GM13977 (cell line): ENCODE measurements at places on chromosomes 1 and 21.

DNA sequence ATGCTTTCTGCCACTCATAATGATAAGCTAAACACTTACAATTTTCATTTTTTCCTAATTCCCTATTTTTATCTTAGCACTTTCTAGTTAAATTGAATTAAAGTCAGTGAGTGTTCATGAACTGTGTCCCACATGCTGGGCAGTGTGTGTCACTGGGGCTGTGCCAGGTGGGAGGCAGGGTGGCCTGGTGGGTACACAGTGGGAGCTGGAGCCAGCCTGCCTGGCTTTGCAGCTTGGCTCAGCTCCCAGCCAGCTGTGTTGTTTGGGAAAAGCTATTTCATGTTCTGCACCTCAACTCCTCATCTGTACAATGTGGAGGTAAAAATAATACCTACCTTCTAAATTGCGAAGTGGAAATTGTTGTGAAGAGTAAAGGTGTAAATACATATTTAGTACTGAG is 238.4 kb downstream of the PLA2G4A start:
- no peak for DNase-seq

- DNase-seq, result no peak
Observed at GRCh38 chr1:21278860-21279845, 11.1 kb downstream of the ECE1 start.

DNA sequence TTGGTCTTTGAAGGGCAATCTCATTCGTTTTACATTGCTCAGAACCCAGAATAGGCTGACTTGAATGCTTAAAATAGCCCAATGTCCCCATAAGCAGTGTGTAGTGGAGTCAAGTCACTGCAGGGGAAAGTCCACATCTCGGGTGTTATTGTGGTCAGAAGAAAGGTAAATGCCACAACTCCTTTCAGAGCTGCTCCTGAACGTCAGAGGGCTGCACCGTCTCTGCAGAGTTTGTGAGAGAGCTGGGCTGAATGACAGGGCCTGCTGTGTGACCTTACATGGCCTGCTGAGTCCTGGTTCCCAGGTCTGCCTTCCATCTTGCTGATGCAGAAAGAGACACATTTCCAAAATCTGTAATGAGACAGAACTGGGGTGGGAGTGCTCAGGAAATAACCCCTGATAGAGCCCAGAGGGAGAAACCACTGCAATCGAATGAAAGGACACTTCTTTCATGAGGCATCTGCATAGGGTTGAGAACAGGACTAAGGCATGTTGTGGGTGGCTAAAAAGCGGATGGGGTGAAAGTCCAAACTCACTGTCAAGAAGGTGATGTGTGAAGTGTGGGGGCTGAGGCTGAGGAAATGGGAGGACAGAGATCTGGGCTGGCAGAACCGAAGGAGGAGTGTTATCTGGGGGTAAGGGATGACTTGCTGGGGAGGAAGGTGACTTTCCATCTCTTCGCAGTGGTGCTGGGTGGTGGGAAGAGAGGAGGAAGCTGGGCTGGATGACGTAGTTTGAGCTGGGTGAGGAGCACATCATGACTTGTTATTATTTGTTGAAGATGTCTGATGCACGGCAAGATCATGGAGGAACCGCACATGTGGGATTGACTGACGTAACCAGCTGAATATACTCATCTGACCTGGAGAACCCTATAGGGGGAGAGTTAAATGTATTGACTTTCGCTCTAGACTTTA is 33.7 kb downstream of the XCL2 start:
- peak; percentile 28 for DNase-seq

DNA sequence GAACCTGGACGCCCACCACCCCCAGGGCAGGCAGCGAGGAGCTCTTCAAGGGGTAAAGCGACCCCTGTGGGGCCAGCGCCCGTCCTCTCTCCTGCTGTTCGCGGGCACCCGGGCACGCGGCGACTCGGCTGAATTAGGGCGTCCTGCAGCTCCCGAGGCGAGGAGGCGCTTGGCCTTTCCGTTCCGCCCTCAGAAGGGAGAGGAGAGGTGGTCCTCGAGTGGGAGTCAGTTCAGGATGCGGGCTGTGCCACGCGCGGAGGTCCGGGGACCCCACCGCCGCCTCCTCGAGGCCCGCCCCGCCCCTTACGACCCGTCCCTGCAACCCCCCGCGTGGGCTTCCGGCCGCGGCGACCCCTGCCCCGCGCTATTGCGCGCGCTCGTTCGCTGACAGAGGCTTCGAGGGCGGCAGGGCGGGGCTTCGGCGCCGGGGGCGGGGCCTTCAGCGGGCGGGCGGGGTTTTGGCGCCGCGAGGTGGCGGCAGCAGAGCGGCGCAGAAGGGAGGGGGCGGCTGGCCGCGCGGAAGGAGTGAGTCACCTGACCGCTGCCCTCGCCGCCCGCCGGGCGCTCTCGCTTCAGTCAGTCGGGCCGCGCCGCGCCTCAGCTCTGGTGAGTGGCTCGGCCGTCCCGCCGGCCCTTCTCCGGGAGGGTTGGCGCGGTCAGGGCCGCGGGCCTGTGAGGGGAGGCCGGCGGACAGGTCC is at the start of gene BACH1:
BACH1 (plus strand) TSS at position 575 of the 698 bp plus-strand sequence. CDS start 22,359 bp downstream, outside the sequence.
- peak; percentile 95 for DNase-seq

GRCh38 chr1:183956559-183957188 is 80.9 kb downstream of the COLGALT2 start:
- peak; percentile 79 for DNase-seq

GRCh38 chr1:180964056-180964455 is 51.4 kb downstream of the KIAA1614 start:
- no peak for DNase-seq

DNA sequence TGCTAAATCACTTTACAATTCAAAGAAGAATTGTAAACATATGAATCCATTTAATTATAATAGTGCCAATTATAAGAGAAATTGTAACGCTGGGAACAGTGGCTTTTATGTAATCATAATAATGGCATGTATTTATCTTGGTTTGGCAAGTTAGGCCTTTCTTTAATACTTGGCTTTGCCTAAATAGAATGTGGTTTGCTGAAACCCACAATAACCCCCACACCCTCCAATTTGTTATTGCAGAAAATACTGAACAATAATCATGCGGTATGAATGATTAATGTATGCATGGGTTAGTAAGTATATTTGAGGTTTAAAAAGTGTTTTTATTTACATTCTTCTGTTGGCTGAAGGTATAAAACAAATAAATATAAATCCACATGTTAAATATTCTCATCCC is 138.2 kb downstream of the NFIA start:
- DNase-seq, result no peak

- no peak for DNase-seq
Observed at GRCh38 chr1:225466848-225467192, 39.0 kb upstream of the LBR start.

DNA sequence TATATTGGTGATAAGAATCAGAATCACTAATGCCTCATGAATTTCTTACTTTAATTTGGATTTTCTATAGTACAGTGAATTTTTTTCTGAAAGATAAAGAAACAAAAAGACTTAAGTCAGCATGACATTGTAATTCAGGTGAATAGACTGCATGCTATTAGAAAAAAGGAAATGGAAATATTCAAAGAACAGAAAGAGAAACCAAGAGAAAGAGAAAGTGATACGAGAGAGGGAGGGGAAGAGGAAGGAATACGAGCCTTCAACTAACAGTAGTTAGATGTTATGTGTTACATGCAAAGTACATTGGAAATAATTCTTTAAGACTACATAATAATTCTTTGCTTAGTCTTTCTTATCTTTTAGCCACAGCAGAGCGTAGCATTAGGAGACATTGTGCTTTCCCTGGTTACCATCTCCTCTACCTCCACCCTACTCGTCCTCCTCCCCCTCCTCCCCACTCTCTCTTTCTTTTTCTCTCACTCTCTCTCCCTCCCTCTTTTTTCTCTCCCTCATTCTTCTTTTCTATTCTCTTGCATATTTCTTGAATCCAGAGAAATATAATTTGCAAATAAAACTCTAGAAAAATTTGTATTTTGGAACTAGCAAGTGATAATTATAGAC is 46.4 kb upstream of the ADGRL4 start:
- peak; percentile 33 for DNase-seq

DNA sequence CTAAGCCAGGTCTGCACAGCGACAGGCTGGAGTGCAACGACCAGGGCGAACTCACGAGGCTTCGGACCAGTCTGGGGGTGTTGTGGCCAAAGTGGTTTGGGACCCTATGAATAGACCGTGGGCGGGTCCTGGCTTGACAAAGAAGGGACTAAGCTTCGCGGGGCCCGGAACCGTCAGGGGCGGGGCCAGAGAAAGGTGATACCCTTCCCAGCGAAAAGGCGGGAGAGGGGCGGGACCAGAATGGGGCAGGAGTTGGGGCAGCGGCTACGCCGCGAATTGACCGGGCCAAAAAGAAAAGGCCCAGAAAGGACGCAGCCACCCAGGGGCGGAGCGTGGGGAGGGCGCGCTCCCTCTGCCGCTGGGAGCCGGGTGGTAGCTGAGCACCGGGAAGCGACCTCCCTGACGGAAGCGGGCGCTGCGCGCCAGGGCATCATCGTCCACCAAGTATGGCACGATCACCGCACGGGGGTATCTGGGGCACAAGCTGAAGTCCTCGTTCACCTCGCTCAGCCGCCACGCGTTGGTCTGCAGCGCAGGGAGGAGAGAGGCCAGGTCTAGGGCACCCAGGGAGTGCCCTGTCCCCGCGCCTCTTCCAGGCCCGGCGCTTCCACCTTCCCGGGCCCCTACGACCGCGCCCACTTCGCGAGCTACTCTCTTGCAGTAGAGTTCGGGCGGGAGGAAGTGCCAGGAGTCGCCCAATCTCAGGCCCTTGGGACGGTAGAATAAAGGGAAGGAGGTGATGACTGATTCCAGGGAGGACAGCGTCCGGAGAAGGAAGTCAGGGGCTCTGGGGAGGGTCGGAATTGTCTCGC is 6.7 kb upstream of the FAM167B start:
- DNase-seq, result peak; percentile 53

DNA sequence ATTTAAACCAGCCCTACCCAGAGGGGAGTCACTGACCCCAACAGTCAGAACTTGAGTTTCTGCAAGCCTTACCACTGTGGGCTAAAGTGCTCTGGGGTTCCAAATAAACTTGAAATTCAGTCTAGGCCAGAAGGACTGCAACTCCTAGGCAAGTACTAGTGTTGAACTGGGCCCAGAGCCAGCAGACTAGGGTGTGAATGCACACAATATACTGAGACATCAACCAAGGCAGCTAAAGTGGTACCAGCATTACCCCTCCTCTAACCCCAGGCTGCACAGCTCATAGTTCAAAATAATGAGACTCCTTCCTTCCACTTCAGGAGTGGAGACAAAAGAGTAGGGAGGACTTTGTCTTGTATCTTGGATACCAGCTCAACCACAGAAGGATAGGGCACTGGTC is 18.9 kb upstream of the IL20 start:
- DNase-seq, result no peak

GRCh38 chr1:68421350-68421749 is 28.4 kb downstream of the RPE65 start:
- DNase-seq, result no peak

- DNase-seq, result no peak
Observed at GRCh38 chr1:58312971-58313563, 233.5 kb downstream of the OMA1 start.

DNA sequence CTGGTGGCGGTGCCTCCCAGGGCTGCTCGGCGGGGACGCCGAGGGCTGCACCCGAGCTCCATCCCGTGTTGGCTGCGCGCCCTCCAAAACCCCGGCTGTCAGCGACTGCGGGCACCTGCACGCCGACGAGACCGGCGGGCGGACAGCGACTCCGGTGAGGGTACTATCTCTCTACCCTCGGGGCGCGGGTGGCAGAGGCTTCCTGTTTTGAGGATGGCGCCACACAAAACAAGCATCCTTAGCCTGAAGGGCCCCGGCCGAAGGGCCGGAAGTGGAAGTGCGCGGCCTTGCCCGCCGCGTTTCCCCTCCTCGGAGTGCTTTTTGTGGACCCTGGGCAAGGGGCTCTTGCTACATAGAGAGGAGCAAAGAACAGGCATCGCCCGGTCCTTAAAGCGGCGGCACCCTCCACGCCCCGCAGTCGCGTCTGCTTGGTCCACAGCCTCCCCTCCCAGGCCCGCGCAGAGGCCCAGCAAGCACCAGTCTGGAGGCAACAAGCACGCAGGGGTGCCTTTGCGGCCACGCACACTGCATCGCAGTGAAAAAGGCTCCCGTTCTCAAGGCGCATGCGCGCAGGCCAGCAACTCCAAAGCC is 561 bp upstream of the COQ8A start:
- no peak for DNase-seq

GRCh38 chr1:1794999-1795398 is 16.7 kb upstream of the NADK start:
- no peak for DNase-seq

- DNase-seq, result no peak
Observed at GRCh38 chr1:94672934-94673333, 131.4 kb upstream of the F3 start.

DNA sequence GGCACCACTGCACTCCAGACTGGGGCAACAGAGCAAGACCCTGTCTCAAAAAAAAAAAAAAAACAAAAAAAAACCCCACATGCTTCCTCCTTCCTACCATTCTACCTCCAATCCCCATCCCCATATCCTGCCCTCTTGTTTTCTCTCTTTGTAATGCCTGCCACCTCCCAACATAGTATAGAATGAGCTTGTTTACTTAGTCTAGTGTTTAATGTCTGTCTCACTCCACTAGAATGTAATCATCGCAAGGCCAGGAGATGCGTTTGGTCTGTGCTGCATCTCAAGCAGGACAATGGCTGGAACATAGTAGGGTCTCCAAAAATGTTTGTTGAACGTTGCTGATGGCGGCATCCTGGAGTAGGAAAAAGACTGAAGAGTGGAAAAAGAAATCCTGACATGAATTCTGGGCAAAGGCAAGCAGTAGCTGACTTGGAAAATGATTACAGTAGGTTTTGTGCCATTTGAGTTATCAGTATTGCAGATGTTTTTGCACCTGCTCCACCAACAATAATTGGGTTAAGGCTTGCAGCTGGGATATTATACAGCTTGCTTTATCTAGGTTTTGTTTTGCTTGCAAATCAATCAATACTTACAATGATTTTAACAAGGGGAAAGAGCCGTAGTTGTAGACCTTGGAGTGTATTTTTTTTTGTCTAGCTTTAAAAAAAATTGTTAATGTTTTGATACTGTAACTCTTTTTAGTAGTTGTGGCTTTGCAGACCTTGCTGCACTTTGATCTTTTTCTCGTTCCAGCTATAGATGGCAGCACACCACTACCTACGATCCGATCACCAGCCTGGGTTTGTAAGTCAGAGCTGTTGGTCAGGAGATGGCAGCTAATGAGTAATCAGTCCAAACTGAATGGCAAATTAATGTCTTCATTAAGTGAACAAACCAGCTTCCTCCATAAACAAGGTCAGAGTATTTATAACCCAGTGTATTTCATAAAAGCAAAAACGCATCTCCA is 62.4 kb downstream of the BACH1 start:
- no peak for DNase-seq

GRCh38 chr1:161069731-161070270 is at the start of gene ARHGAP30:
Gene ARHGAP30 (minus strand): TSS chr1:161069891. CDS start chr1:161069624, 267 bp downstream.
- DNase-seq, result peak; percentile 96

DNA sequence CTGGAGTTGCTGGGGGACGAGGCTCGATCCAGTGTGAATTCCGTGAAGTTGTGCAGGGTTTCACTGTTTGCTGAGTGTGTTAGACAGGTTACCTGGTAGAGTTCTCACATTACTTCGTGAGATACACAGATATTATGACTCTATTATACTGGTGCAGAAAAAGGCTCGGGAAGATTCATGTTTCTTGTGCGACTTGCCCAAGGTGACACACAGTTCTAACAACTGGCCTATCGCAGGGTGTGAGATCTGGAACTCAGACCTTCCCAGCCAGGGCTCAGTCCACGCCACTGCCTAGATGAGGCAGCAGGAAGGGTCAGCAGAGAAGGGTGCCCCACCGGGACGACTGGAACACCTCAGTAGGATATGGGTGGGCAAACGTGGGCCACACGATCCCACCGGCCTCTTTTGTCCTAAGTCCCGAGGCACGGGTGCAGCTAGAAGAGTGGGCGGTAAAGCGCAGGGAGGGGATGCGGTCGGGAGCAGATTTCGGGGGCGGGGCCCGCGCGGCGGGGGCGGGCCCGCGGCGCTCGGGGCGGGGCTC is 296 bp upstream of the RNPEP start:
- DNase-seq, result no peak

- DNase-seq, result no peak
Observed at GRCh38 chr1:63868268-63868781, 94.5 kb downstream of the ROR1 start.
